ENCODE measurements at places on chromosomes 12 and 14.

DNA sequence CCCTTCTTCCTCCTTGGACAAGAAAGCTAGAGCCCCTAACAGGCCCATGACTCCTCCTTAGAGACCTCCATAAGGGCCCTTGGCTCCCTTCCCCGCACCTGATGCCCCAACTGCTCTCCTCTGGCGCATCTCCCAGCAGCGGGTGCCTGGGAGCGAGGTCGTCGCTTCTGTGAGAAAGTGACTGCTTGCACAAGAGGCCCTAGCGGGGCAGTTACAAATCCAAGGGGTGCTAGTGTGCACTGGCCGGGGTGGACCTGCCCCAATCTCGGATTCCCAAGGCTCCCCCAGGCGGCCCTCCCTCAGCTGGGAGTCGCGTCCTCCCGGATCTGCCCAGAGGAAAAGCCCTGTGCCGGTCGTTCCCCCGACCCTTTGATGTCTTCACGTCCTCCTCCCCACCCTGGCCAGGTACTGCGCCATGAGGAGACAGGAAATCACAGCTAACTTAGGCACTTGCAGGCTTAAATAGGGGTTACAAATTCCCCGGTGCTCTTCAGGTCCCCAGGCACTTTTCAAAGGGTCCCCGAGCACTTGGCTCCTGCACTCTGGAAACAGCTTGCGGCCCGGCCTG, 2.8 kb downstream of the NKX2-8 start:
- DNase-seq = no peak

- DNase-seq = no peak
Measured at GRCh38 chr12:107598906-107599305, 86.7 kb upstream of the PWP1 start.

DNA sequence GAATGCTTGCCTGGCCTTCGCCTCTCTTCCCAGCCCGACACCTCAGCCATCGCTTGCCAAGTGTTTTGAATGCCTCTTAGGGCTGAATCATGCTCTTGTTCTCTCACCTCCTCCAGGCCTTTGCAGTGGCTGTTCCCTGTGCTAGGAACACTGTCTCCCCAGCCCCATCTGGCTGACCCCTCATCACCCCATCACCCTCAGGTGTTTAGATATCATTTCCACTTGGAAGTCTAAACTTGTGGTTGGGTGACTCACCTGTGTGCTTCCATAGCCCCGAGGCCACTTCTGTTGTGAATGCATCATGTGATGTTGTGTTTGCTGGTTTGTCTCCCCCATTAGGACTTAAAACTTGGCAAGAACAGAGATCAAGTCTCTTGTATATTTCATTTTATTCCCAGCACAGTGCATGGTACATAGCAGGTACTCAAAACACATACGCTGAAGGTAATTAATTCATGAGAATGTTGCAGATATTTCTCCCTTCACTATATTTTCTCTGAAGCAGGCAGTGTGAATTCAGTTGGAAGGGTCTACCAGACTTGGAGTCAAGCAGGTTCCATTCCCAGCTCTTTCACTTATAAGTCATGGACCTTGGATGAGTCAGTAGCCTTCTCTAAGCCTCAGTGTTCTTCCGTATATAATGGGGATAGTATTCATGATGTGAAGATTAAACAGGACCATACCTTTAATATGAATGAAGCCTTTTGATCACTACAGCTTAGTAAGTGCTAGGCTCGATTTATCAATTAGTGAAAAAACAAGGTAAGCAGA, 67.8 kb downstream of the HRK start:
- DNase-seq = no peak

- no peak for DNase-seq
Measured at GRCh38 chr12:113273053-113273725, 51.9 kb downstream of the TPCN1 start.

- no peak for DNase-seq
Measured at GRCh38 chr12:80415466-80415865, 28.6 kb upstream of the PTPRQ start.

DNA sequence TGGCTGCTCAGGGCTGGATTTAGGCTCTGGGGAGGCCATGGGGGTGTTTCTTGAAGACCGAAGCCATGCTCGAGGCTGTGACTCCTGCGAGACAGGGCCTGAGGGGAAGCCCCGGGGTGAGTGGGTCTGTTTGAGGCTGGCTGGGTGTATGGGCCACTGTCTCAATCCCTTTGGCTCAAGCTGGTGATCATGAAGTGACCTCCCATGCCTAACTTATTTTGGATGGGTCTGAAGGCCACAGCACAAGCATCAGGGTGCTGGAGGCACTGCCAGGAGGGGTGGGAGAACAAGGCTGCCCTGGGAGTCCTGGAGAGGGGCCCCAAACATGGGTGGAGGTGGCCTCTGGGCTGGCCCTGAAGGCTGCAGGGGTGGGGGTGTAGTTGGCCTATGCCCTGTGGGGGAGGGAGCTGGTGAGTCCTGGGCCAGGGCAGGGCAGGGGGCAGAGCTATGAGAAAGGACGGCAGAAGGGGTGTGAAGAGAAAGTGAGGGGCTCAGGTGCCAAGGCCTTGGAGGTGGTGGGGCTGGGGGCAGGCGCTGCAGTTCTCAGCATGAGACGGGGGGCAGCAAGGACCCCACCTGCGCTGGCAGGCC, 100.9 kb downstream of the KIF26A start:
- no peak for DNase-seq

DNA sequence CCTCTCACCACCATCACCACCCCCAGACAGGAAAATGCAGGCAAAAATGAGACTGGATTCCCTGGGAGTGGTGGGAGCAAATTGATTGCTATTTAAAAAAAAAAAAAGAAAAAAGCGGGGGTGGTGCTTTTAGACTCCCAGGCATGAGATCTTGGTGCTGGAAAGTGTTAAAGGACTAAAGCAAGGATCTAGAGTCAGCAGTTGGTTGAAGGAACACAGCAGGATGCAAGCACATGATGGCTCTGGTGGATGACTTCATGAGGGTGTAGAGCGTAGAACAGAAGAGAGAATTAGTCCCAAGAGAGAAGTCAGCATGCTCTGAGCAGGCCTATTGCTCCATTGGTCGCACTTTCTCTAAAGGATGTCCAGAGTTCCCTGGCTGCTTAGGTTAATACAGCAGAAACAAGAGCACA, 183.8 kb upstream of the HMGA2 start:
- DNase-seq = no peak

DNA sequence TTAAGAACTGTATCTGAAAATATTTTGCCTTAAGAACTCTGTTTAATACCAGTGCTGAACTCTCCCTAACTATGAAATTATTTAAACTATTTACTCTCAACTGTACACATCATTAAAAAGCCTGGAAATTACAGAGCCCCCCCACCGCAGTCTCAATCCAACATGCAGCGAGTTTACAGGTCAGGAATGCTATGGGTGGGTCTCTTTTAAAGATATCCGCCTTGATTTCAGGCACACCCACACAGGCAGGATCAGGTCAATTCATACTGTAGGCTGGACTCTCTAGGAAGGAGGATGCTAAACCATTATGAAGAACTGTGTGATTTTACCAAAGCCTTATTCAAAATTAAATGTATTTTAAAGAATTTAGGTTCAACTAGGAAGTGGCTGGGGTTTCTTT, 16.5 kb downstream of the SPTLC2 start:
- DNase-seq = no peak

DNA sequence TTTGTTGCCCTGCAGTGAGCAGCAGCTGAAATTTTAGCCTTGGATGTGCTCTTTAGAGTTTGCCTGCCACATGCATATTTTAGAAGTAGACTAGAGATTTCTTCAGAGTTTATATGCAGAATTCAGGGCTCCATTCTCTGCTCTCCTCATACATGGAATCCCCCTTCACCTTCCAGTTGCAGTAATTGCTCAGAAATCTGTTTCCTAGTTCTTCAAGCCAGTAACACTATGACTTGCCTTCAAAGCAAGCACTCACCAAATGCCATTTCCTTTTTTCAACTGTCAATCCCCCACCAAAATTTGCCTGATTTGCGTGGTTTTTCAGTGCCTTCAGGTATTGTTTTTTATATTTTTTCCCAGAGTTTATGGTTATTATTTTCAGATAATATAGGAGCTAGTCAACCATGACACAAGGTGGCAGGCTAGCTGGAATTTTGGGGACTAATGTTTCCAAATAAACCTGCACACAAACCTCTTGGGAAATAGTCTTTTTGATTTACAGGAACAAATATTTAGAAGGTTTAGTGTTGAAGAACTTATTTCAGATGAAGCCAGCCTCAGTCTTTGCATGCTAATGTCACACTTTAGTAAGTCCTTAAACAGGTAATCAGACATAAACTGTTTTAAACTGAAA, 79.2 kb downstream of the ASCL1 start:
- no peak for DNase-seq

GRCh38 chr12:27703720-27704452, 6.7 kb upstream of the MRPS35 start:
- DNase-seq = peak; percentile 50

GRCh38 chr12:58566599-58566998, 353.7 kb downstream of the LRIG3 start:
- DNase-seq = no peak

DNA sequence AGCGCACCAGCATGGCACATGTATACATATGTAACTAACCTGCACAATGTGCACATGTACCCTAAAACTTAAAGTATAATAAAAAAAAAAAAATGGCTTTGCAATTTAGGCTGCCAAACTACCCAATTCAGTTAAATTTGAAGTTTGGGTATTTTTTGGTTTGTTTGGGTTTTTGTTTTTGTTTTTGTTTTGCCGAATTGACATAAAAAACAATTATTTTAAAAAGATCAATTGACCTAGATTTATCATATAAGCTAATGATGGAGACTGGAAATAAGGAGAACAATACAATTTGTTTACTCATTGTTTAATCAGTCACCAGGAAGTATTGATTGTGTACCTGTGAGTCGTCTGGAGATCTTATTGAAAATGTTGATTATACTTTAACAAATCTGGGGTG, 62.1 kb upstream of the GARIN2 start:
- no peak for DNase-seq

- peak; percentile 48 for DNase-seq
Measured at GRCh38 chr12:8914716-8915526, 612 bp downstream of the PHC1 start.

- no peak for DNase-seq
Measured at GRCh38 chr12:3863756-3864155, 9.4 kb downstream of the PARP11 start.

DNA sequence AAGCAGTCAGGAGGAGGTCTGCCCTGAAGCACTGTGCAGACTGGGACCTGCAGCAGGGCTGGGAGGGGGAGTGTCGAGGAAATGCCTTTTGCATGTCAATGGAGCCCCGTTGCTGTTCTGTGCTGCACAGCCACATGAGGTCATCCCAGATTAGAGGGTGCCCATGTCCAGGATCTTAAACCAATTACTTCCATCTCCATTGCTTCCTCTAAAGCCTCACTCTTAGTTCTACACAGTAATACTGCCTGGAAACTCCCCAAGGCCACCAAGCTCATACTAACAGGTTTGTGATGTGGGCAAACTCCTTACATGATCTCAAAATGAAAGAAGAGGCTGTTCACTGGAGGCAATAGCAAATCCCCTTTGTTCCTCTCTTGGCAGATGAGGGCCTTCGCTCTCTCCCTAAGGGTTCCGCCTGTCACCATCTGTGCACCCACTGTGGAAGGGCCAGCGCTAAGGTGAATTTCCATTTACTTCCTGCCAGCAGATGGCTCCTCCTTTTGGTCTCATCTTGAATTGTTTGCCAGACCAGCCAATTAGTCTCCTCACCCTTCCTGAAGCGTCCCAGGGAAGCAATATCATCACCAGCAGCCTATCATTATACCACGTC, 35.4 kb upstream of the LTA4H start:
- no peak for DNase-seq

GRCh38 chr12:67436230-67436629, 167.1 kb downstream of the CAND1 start:
- DNase-seq = no peak

- no peak for DNase-seq
Measured at GRCh38 chr12:126570566-126570965, 1505.3 kb downstream of the AACS start.

- DNase-seq = no peak
Measured at GRCh38 chr14:94081386-94081820, 293 bp downstream of the IFI27L1 start.

DNA sequence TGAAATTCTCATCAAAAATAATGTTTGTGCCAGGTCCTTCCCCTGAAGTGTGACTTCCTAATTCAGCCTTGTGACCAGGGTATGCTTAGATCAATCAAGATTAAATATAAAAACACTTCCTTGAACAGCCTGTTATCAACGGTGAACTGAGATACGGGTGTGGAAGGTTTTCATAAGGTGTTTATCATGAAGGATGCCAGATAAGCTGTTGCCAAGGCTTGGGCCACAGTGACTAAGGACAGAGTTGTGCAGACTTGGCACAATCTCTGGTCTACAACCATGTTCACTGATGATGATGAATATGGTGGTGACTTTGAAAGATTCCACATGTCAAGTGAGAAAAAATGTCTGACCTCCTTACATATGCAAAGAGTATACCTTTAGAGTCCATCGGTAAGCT, 51.3 kb upstream of the LIN7A start:
- no peak for DNase-seq

- DNase-seq = no peak
Measured at GRCh38 chr12:113197518-113198077, 12.1 kb downstream of the RITA1 start.

GRCh38 chr14:80663541-80663940, 278.0 kb downstream of the CEP128 start:
- DNase-seq = no peak

DNA sequence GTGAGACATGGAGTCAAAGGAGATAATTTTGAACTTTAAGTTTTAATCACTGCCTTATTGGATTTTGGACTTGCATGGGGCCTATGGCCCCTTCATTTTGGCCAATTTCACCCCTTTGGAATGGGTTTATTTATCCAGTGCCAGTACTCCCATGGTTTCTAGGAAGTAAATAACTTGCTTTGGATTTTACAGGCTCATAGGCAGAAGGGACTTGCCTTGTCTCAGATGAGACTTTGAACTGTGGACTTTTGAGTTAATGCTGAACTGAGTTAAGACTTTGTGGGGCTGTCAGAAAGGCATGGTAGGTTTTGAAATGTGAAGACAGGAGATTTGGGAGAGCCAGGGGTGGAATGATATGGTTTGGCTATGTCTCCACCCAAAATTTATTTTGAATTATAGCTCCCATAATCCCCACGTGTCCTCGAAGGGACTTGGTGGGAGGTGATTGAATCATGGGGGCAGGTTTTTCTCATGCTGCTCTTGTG, 448.1 kb downstream of the NAV3 start:
- no peak for DNase-seq

DNA sequence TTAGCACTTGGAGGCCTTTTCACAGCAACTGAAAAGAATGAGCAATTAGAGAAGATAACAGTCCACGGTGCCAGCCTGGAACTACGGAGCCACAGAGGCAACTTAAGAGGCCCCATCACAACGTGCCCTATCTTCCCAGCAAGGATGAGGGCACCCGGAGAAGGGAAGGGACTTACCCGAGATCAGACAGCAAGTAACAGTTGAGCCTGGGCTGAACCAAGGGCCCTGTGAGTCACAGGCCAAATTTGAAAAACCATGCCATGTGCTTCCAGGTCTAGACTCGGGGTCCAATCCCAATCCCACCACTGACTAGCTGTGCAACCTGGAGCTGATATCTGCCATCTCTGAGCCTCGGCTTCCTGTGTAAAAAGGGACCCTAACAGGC, 42.2 kb downstream of the PITPNM2 start:
- no peak for DNase-seq

All from RCC 7860 (cell line).